Caki2 (cell line): ENCODE measurements at places on chromosomes 7 and 10. TPM values are rescaled to one million over a fixed set of nuclear protein-coding genes. Genes with fewer than 3 reads are reported as not detected.

The TRPV6 gene
- not detected in 2 replicates for total RNA-seq

- DNase-seq = no peak
Observed at GRCh38 chr10:60394446-60394845, 4.8 kb upstream of the ANK3 start.

GRCh38 chr7:150942001-150942590, 36.0 kb downstream of the KCNH2 start:
- DNase-seq = no peak

GRCh38 chr7:97842006-97842405, 30.2 kb downstream of the ASNS start:
- DNase-seq = no peak

DNA sequence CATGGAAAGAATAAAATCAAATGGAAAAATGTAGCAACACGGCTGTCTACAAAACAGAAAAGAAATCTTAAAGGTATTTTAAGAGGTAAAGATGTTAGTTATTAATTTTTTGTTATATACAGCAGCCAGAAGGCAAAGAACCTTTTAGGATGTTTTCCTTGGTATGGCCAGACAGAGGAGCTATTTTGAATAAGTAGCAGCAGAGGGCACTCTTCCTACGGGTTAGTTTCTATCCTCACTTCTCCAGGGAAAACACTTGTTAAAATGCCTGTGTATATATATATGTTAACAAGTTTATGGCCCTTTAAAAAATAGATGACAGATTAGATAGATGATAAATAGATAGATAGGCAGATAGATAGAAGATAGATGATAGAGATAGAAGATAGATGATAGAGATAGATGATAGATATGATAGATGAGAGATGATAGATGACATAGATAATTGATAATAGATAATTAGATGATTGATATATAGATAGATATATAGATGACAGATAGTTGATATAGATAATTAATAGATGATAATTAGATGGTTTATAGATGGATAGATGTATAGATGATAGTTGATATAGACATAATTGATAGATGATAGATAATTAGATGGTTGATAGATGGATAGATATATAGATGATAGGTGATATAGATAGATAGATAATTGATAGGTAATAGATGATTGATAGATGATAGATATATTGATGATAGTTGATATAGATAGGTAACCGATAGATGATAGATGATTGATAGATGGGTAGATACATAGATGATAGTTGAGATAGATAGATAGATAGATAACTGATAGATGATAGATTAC, 57.8 kb upstream of the WIPF3 start:
- DNase-seq = peak; percentile 33

- no peak for DNase-seq
Observed at GRCh38 chr10:14587540-14588083, 187.1 kb downstream of the FAM107B start.

The ADO gene
- 48.4 and 50.6 TPM in 2 replicates for total RNA-seq

DNA sequence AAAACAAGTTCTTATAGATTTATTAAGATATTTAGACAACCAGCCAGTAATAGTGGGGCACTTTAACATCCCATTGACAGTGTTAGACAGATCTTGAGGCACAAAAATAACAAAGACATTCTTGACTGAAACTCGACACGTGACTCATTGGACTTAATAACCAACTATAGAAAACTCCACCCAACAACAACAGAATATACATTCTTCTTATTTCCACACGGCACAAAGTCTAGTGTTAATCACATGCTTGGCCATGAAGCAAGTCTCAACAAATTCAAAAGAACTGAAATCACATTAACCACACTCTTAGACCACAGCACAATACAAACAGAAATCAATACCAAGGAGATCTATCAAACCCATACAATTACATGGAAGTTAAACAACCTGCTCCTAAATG, 138.1 kb downstream of the ARL5B start:
- no peak for DNase-seq

DNA sequence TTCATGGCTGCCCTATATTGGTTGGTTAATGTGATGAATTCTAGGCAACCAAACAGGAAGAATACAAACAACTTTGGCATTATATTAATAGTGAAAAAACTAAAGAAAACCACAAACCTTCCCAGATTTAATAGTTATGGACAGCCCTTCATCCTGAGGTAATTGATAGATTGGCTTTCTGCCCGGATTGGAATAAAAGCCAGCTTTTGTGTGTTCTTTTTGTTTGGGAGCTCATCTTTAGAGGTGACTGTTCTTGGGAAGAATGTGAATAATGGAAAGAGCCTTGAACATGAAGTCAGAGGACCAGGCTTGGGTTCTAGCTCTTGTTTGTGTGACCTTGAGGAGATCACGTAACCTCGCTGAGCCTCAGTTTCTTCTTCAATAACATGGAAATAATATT, 92.3 kb downstream of the VTI1A start:
- DNase-seq = no peak

The CHST3 gene
- total RNA-seq = 45.2 and 49.3 TPM in 2 replicates

DNA sequence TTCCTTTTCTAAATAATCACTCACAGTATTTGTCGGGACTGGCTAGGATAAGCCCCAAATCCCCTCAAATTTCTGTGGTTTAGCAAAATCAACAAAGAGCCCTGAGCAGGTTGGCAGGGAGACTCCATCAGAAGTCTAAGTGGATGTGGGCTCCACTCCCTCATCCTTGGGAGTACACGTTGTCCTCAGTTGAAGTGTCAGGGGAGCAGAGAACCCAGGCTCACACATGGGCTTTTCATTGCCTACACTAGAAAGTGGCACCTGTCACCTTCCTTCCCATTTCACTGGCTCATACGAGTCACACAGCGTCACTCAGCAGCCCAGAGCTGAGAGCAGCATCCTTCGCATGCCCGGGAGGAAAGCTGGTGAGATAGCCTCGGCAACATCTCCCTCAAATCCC, 421.3 kb upstream of the FZD8 start:
- no peak for DNase-seq

GRCh38 chr7:128390871-128391565, 18.8 kb downstream of the IMPDH1 start:
- no peak for DNase-seq

- DNase-seq = no peak
Observed at GRCh38 chr10:79376751-79377556, 29.7 kb downstream of the PPIF start.

GRCh38 chr7:48052748-48053147, 17.4 kb downstream of the C7orf57 start:
- peak; percentile 81 for DNase-seq
